Heart left ventricle (tissue), 16 donors: ENCODE measurements at places on chromosomes 11 and 22. TPM values are rescaled to one million over a fixed set of nuclear protein-coding genes. Genes with fewer than 3 reads are reported as not detected.
A peak's percentile ranks its signal among the peaks of the same experiment; 100 is the strongest.

UPK3A gene
- 0.45 TPM for total RNA-seq

- no peak for DNase-seq
These were observed 66.2 kb downstream of the ALX4 start for GRCh38 chr11:44243595-44244343.

DNA sequence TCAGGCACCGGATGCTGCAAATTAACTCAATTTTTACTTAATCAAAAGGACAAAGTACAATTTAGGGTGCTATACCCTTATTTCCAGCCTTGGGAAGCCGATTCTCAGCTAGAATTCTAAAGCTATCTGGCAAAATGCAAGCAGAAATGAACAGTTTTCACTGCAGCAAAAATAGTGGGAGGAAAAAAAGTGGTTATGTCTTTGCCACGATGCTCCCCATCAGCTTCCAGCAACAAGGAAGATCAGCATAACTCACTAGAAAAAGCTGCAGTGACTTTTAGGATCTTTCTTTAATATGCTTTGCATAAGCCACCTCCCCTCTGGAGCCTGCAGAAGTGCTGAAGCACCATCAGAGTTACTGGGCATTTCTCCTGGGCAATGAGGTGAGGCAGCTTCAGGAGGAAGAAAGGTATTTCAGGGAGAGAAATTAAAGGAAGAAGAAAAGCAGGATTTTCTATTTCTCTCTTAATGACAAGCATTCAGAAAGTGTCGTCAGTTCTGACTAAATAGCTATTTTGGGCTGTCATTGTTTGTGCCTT lies 702.9 kb downstream of the DLG2 start:
- no peak for DNase-seq

RIMBP3C gene
- not detected for total RNA-seq

PUS3 gene
- total RNA-seq, result 8.7 TPM

GRCh38 chr11:69825037-69825834 lies 6.0 kb upstream of the FGF3 start:
- no peak for DNase-seq

SLC17A6 gene
- total RNA-seq, result not detected

- DNase-seq, result peak; percentile 51
These were observed 192.5 kb downstream of the DDX10 start for GRCh38 chr11:108857382-108857781.

CD81 gene
- total RNA-seq, result 605 TPM

XBP1 gene
- total RNA-seq, result 109 TPM
